ENCODE measurements at places on chromosomes 5 and 9.

- no peak for DNase-seq
These were observed 70.5 kb downstream of the PIK3R1 start for GRCh38 chr5:68285851-68286611.

GRCh38 chr9:6716766-6717165 lies 41.0 kb upstream of the KDM4C start:
- DNase-seq, result no peak

- DNase-seq, result peak; percentile 56
These were observed 104.6 kb upstream of the FAM174A start for GRCh38 chr5:100430268-100431195.

- no peak for DNase-seq
These were observed 76.0 kb downstream of the ERBIN start for GRCh38 chr5:66002415-66002814.

DNA sequence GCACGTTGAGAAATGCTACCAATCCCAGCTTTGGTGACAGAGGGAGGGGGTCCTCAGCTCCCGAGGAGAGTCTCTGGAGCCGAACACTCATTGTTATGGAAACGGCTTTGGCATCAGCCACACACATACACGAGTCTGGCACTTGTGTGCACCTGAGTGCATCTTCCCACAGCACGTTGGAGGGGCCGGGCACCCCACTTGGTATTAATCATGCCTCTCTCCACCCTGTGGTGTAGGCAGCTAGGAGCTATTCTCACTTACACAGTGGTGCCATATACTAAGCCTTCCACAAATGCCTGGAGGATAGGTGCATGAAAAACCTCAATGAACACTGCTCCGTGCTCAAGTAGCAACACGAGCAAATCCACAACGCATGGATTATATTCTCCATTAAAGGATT lies 133.9 kb upstream of the PANK3 start:
- DNase-seq, result no peak

- DNase-seq, result peak; percentile 82
These were observed 17.5 kb upstream of the SEMA4D start for GRCh38 chr9:89515416-89515815.

GRCh38 chr5:120538644-120539043 lies 74.5 kb downstream of the PRR16 start:
- DNase-seq, result no peak

DNA sequence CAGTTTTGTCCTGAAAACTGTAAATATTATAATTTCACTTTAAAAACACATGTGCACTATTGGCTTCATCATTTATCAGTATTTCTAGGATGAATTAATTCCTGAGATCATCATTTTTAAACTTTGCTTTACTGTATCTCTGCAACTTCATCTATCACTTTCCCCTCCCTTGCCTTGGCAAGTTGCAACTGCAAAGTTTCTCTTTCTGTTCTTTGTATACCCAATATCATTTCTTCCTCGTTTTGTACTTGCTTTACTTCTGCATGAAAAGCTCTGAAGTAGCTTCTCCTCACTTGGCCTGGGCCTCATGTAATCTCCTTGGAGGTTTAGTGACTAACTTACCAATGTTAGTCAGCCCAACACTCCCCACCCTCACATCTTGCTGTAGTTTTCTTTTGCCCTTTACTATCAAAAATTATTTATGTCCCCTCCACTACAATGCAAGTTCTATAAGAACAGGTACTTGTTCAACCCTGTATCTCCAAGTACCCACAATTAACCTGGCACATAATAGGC lies 12.8 kb downstream of the C5orf63 start:
- DNase-seq, result no peak

GRCh38 chr5:172313915-172314314 lies 30.4 kb upstream of the UBTD2 start:
- no peak for DNase-seq

DNA sequence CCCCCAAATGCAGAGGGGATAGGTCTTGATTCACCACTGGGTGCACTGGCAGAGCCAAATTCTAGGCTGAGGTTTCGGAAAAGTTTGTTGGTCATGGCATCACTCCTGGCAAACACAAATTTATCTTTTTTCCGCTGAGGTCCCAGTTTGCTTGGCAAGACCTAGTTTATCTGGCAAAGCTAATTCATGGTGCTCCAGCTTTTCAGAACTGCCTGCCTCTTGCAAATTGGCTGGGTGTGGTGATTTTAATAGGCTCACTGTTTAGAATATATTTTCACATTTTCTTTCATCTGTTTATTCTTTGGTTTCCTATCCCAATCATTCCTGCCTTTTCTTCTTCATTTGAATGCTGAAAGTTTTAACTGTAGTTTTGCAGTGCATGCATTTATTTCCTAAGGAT lies 50.5 kb upstream of the MAMDC2 start:
- DNase-seq, result no peak

GRCh38 chr5:73129143-73129542 lies 8.8 kb downstream of the TMEM171 start:
- no peak for DNase-seq

- DNase-seq, result no peak
These were observed 755.4 kb upstream of the CTNND2 start for GRCh38 chr5:12659686-12660085.

DNA sequence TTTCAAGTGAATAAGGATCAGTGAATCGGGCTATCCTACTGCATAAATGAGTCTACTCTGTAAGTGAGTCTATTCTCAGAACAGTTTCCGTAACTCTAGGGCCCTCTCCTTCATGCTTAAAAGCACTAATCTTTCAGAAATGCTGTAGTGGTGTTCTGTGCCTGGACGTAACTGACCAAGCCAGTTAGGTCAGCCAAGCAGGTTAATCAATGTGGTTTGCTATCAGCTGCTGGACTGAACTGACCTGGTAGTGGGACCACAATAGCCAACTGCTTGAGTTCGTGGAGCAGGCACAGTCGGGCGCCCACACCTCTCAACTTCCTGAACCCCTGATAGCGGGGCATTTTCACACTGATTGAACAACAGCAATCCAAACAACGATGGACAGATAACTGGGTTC lies 6.8 kb downstream of the SLC1A3 start:
- DNase-seq, result no peak

GRCh38 chr5:181134259-181134658 lies 3.3 kb upstream of the OR2V1 start:
- no peak for DNase-seq

- no peak for DNase-seq
These were observed 33.8 kb downstream of the SLC9A3 start for GRCh38 chr5:490116-491106.

GRCh38 chr9:6197330-6197729 lies 18.3 kb upstream of the IL33 start:
- no peak for DNase-seq

DNA sequence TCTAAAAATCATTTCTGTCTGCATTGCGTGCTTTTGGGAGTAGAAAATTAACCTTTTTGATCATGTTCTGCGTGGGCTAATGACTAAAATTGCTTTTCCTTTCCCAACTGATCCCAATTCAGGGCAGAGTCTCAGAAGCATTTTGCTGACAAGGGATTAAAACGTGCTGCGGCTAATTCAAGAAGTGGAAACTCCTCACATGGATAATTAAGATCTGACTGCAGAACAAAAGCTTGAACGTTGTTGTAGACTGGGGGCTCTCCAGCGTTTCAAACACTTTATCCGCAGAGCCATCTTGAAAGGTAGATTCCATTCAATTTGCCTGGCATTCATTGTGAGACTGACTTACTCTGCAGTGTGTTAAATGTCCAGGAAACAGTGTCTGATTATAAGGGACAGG lies 485.3 kb upstream of the DMAC1 start:
- no peak for DNase-seq

GRCh38 chr9:88641456-88642240 lies 106.7 kb downstream of the NXNL2 start:
- DNase-seq, result no peak

- no peak for DNase-seq
These were observed 13.2 kb upstream of the IL12B start for GRCh38 chr5:159343295-159344094.

DNA sequence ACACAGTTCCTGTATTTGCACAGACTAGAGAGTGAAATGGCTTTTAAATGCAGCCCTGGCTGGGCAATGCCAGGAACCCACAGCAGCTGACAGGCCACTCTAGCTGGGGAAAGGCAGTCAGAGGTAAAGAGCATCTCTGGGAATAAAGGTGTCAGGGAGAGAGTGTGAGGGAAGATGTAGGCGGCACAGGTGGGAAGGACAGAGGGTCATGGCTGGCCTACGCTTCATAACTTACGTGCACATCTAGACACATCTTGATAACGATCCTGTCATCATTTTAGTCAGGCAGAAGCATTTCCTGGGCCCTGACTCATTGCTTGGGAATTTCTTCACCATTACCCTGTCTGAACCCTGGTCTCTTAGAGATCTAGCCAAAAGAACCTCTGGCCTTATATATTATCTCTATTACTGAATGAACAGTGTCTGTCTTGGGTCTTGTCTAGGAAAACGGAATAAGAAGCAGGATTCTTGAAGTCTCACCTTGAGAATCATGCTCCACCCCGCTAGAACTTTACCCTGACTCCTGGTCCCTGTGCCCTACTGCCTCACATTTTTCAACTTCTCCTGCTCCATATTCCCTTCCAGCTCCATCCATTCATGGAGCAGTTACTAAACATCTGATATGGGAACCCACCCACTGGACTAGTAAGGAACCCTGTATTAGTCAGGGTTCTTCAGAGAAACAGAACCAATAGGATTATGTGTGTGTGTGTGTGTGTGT lies 106.4 kb upstream of the ELL2 start:
- DNase-seq, result peak; percentile 16

DNA sequence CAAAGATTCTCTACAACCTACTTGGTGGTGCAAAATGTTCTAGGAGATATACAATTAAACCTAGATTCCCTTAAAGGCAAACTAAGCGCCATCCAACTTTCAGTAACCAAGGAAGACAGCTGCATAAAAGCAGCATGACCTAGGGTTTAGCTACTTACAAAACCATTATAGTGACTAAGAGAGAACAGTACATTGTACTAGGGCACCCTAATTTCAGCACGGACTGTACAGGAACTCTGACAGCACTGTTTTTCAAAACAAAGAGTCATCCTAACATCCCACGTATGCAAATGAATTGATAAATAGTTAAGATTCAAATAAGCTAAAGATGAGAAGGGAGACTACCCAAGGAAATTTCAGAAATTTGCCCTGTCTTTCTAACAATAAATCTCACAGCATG lies 30.0 kb downstream of the STRBP start:
- DNase-seq, result no peak

- DNase-seq, result no peak
These were observed 5.2 kb upstream of the ITGA2 start for GRCh38 chr5:52983731-52984636.

- DNase-seq, result no peak
These were observed 112.9 kb downstream of the SH3TC2 start for GRCh38 chr5:148949841-148950470.

- DNase-seq, result no peak
These were observed 53.1 kb downstream of the GPR107 start for GRCh38 chr9:130106860-130107233.

DNA sequence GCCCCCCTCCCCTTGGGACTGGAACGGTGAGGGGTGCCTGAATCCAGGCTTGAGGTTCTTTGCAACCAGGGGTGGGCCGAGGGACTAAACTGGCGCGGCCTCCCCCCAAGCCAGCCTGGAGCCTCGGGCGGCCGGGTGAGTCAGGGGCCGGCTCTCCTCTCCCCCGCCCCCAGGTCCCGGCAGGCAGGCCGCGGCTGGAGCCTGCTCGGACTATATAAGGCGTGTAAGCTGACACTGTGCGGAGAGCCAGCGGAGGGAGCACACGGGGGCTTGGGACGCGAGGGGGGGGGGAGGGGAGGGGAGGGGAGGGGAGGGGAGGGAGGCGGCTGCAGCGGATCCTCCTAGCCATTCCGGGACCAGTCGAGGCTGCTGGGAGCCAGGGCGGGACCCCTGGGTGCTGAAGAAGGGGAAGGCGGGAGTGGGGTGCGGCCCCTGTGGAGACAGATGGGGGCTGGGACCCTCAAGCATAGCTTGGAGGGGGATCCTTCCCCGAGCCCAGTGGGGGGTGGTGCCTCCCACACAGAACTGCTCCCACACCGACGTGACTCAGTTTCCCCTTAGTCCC lies 595 bp downstream of the PDLIM7 start:
- DNase-seq, result peak; percentile 81
